ENCODE measurements at places on chromosomes 4 and X. TPM values are rescaled to one million over a fixed set of nuclear protein-coding genes. Genes with fewer than 3 reads are reported as not detected.

The ASB12 gene
- polyA plus RNA-seq: not detected

The FHDC1 gene
- polyA plus RNA-seq: 3.8 TPM

The SNCA gene
- 3.1 TPM for polyA plus RNA-seq

The ADH1B gene
- polyA plus RNA-seq: 490 TPM

The TEX11 gene
- 4.6 TPM for polyA plus RNA-seq

The AP1AR gene
- polyA plus RNA-seq: 12.7 TPM

The GABRB1 gene
- polyA plus RNA-seq: not detected

DNA sequence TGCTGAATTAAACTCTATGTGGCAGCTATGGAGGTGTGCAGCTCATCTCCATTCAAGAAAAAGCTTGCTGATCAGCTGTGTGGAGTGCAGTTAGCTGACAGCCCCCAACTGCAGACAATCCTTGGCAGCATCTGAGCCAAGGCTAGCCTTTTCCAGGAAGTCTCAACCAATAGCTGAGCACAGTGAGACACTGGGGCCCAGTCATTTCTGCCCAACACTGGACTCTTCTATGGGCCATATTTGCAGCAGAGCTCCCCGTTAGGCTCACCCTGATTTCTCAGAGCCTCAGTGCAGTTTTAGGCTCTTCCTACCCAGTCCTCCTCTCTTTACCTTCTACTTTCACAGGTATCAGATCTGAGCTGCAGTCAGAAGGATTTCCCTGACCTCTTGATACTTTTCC, 12.9 kb downstream of the DDX53 start:
- no peaks in the 10 kb centered on the region for H3K27me3 ChIP-seq
- H3K4me1 ChIP-seq: no peaks in the 10 kb centered on the region
- H3K4me3 ChIP-seq: no peak overlapping the region
- H3K27ac ChIP-seq: no peak overlapping the region
- no peak for DNase-seq

DNA sequence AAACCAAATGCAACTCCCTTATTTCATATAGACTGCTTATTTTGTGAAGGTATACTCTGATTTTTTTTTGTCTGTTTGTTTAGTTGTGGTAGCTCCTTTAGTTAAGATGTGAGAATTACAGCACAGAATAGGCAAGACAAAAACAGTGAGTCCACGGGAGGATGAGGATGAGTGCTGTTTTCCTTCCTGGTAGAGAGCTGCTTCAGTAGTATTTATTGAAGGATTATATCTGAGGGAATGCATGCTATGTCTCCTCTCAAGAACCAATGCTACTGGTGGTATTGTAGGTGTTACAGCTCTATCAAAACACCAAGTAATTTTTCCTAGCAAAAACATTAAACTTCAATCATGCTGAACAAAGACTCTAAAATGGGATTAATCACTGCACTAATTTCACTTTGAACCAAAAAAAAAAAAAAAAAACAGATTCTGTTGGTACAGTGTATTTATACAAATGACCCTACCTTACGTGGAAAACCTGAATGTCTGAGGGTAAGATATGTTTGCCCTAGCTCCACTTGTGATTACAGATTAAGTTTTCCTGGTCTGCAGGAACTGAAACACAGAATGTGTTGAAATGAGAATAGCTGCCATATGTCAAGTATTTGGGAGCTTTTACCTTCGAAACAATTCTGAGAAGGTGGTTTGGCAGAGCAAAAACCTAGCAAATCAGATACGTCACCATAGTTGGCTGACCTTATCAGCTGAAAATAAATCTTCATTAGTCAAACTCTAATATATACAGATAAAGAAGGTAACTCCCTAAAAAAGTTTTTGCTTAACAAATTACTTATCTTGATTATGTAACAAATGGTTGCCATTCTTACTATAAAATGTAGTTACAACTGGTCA, 40.3 kb downstream of the PPP3CA start:
- peak overlapping the region; percentile 52 for H3K27ac ChIP-seq
- no peaks in the 10 kb centered on the region for H3K36me3 ChIP-seq
- H3K4me3 ChIP-seq: no peak overlapping the region
- peaks cover 12% of the 10 kb centered on the region for H3K4me1 ChIP-seq
- no peaks in the 10 kb centered on the region for H3K27me3 ChIP-seq

GRCh38 chr4:5956285-5957021, 61.8 kb downstream of the C4orf50 start:
- no peaks in the 10 kb centered on the region for H3K4me1 ChIP-seq
- no peak overlapping the region for H3K4me3 ChIP-seq
- H3K27me3 ChIP-seq: peaks cover 67% of the 10 kb centered on the region
- H3K36me3 ChIP-seq: no peaks in the 10 kb centered on the region

GRCh38 chr4:21005647-21006046, 305.4 kb downstream of the PACRGL start:
- no peak overlapping the region for H3K27ac ChIP-seq
- no peaks in the 10 kb centered on the region for H3K27me3 ChIP-seq
- H3K4me1 ChIP-seq: no peaks in the 10 kb centered on the region
- DNase-seq: no peak
- no peak overlapping the region for H3K4me3 ChIP-seq
- no peaks in the 10 kb centered on the region for H3K36me3 ChIP-seq

- peak; percentile 78 for DNase-seq
- peak overlapping the region; percentile 70 for H3K27ac ChIP-seq
- H3K4me3 ChIP-seq: peak overlapping the region; percentile 49
- H3K36me3 ChIP-seq: peaks cover 7% of the 10 kb centered on the region
- peaks cover 32% of the 10 kb centered on the region for H3K4me1 ChIP-seq
- no peaks in the 10 kb centered on the region for H3K27me3 ChIP-seq
These were observed 11.7 kb downstream of the RPL9 start for GRCh38 chr4:39446842-39447573.

- no peaks in the 10 kb centered on the region for H3K27me3 ChIP-seq
- no peak for DNase-seq
- no peak overlapping the region for H3K27ac ChIP-seq
- no peak overlapping the region for H3K4me3 ChIP-seq
- no peaks in the 10 kb centered on the region for H3K4me1 ChIP-seq
These were observed 84.3 kb downstream of the NBDY start for GRCh38 chrX:56813318-56813837.

- H3K27me3 ChIP-seq: no peaks in the 10 kb centered on the region
- no peak overlapping the region for H3K4me3 ChIP-seq
- no peak for DNase-seq
- no peaks in the 10 kb centered on the region for H3K4me1 ChIP-seq
- no peak overlapping the region for H3K27ac ChIP-seq
These were observed 19.2 kb upstream of the SPCS3 start for GRCh38 chr4:176300565-176300964.

GRCh38 chr4:23981328-23981727, 91.5 kb upstream of the PPARGC1A start:
- H3K4me1 ChIP-seq: no peaks in the 10 kb centered on the region
- H3K27ac ChIP-seq: no peak overlapping the region
- H3K36me3 ChIP-seq: no peaks in the 10 kb centered on the region
- no peak overlapping the region for H3K4me3 ChIP-seq
- H3K27me3 ChIP-seq: no peaks in the 10 kb centered on the region

DNA sequence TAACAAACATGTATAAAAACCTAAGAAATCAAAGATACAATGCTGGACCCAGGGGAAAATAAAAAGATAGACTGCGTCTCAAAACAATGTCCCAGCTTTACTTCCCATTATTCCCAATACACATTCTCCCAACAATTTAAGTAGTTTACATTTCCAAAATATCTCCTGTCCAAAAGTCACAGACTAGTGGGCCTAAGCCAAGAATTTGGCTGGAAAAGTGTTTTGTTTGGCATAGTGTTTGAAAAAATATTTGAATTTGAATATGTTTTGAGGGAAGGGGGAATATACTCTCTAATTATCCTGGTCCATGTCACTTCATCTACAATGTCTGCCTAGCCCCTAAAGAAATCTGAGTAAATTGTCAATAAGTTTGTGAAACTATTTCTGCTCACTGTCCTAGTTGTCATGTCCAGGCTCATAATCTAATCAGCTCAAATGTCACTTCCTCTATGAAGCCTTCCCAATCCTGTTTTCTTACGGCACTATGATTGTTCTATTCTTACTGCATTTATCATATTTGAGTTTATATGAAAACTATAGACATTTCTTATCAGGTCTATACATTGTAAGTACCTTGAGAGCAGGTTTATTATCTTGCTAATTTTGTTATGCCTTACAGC, 74.4 kb downstream of the SEC24D start:
- DNase-seq: no peak
- peak overlapping the region; percentile 83 for H3K27ac ChIP-seq
- no peaks in the 10 kb centered on the region for H3K27me3 ChIP-seq

GRCh38 chrX:153245288-153245731, 66.2 kb downstream of the MAGEA1 start:
- H3K4me3 ChIP-seq: no peak overlapping the region
- peak; percentile 26 for DNase-seq
- H3K27ac ChIP-seq: no peak overlapping the region
- no peaks in the 10 kb centered on the region for H3K27me3 ChIP-seq

- H3K27me3 ChIP-seq: peaks cover 28% of the 10 kb centered on the region
- H3K4me3 ChIP-seq: no peak overlapping the region
- H3K36me3 ChIP-seq: no peaks in the 10 kb centered on the region
- no peak overlapping the region for H3K27ac ChIP-seq
- peaks cover 16% of the 10 kb centered on the region for H3K4me1 ChIP-seq
These were observed 6.2 kb upstream of the IQSEC2 start for GRCh38 chrX:53287493-53288138.

- H3K36me3 ChIP-seq: no peaks in the 10 kb centered on the region
- no peaks in the 10 kb centered on the region for H3K27me3 ChIP-seq
- no peak overlapping the region for H3K27ac ChIP-seq
- H3K4me3 ChIP-seq: no peak overlapping the region
These were observed 142.5 kb downstream of the PPARGC1A start for GRCh38 chr4:23747281-23747735.

- no peak for DNase-seq
- peaks cover 100% of the 10 kb centered on the region for H3K36me3 ChIP-seq
- peaks cover 7% of the 10 kb centered on the region for H3K4me1 ChIP-seq
- no peak overlapping the region for H3K27ac ChIP-seq
- no peaks in the 10 kb centered on the region for H3K27me3 ChIP-seq
- H3K4me3 ChIP-seq: no peak overlapping the region
These were observed 56.1 kb downstream of the TNIP2 start for GRCh38 chr4:2700031-2700430.

GRCh38 chr4:121684561-121684960, 12.2 kb downstream of the ANXA5 start:
- H3K27ac ChIP-seq: no peak overlapping the region
- no peak overlapping the region for H3K4me3 ChIP-seq
- H3K27me3 ChIP-seq: no peaks in the 10 kb centered on the region
- H3K36me3 ChIP-seq: peaks cover 25% of the 10 kb centered on the region

DNA sequence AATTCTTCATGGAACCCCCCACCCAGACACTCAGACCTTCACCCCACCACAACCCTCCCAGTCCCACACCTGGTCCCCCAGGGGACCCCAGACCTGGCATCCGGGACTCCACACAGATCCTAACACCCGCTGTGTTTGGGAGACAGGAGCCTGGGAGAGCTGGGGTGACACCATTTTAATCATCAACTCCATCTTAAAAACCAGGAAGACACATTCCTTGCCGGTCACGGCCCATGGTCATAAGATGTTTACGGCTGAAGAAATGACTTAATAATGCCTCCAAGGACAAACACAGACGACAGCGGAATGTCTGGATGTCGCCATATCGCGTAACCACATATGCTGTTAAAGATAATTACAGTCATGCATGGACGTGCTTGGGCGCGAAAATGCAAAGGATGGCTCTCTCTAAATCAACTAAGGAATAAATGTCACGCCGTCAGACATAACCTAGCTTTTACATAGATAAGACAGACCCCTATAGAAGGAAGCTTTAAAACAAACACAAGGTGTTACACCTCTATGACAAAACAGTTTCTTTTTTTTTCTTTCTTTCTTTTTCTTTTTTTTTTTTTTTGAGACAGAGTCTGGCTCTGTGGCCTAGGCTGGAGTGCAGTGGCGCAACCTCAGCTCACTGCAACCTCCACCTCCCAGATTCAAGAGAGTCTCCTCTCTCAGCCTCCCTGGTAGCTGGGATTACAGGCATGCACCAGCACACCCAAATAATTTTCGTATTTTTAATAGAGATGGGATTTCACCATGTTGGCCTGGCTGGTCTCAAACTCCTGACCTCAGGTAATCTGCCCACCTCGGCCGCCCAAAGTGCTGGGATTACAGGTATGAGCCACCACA, 2.1 kb upstream of the DHRSX start:
- H3K27me3 ChIP-seq: no peaks in the 10 kb centered on the region
- peak; percentile 26 for DNase-seq
- H3K4me1 ChIP-seq: peaks cover 20% of the 10 kb centered on the region
- H3K36me3 ChIP-seq: no peaks in the 10 kb centered on the region
- H3K27ac ChIP-seq: no peak overlapping the region
- no peak overlapping the region for H3K4me3 ChIP-seq

DNA sequence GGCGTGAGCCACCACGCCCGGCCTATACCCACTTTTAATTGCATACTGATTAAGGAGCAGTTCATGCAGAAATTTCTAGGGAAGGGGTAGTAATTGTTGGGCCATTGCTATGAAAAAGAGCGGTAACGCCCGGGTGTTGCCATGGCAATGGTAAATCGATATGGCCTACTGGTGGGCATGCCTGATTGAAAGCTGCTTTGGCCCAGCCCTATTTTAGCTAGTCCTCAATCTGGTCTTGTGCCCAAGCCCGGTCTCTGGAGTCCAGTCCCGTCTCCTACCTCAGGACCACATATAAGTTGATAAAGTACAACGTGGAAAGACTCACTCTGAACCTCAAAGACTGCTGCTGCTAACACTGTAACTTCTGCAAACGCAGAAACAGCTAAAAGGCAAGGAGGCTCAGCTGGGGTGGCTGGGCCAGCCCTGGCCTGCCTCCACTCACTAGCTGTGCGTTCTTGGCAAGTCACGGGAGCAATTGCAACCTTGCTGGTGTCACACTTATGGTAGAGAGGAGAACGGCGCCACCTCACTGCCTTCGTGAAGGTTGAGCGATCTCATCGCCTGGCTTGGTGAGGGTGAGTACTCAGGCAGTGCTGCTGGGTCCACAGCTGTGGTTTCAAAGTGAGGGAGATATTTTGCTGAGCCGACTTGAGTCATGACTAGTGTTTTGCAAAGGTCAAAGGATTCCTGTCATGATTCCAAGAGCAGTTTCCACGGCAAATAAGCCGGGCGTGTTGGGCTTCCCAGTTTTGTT, 57.0 kb upstream of the GRPEL1 start:
- no peak overlapping the region for H3K4me3 ChIP-seq
- peaks cover 17% of the 10 kb centered on the region for H3K4me1 ChIP-seq
- peak overlapping the region; percentile 61 for H3K27ac ChIP-seq
- no peaks in the 10 kb centered on the region for H3K27me3 ChIP-seq
- H3K36me3 ChIP-seq: no peaks in the 10 kb centered on the region
- peak; percentile 78 for DNase-seq

GRCh38 chr4:29972121-29972520, 748.0 kb upstream of the PCDH7 start:
- no peak overlapping the region for H3K4me3 ChIP-seq
- no peaks in the 10 kb centered on the region for H3K27me3 ChIP-seq
- H3K36me3 ChIP-seq: no peaks in the 10 kb centered on the region
- DNase-seq: no peak
- H3K27ac ChIP-seq: no peak overlapping the region
- H3K4me1 ChIP-seq: no peaks in the 10 kb centered on the region

GRCh38 chr4:154472858-154473257, 18.7 kb downstream of the DCHS2 start:
- no peaks in the 10 kb centered on the region for H3K36me3 ChIP-seq
- peaks cover 9% of the 10 kb centered on the region for H3K4me1 ChIP-seq
- H3K4me3 ChIP-seq: no peak overlapping the region
- no peaks in the 10 kb centered on the region for H3K27me3 ChIP-seq
- no peak overlapping the region for H3K27ac ChIP-seq
- no peak for DNase-seq

GRCh38 chrX:19177721-19178120, 55.5 kb upstream of the ADGRG2 start:
- H3K4me3 ChIP-seq: no peak overlapping the region
- H3K36me3 ChIP-seq: no peaks in the 10 kb centered on the region
- DNase-seq: peak; percentile 29
- no peak overlapping the region for H3K27ac ChIP-seq
- H3K27me3 ChIP-seq: no peaks in the 10 kb centered on the region

Data from stomach (tissue), 19 donors.